ENCODE measurements at places on chromosomes 5 and 9.

GRCh38 chr5:149632311-149633251, 51.3 kb downstream of the ARHGEF37 start:
- DNase-seq: no peak

DNA sequence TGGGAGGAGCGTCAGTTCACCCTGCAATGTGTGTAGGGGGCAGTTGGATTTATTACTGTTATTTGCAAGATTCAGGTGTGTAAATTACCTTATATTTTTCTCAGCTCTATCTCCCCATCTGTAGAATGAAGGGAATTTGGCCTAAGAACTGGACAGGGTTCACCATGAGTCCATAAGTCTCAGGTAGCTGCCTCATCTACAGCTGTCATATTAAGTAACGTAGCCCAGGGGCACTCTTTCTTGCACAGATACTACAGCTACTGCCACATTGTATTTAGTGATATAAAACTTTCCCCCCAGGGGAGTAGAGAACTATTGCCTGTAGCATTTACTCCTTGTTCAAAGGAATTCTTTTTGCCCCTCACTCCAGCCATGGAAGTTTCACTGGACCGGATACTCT, 301.4 kb upstream of the ZNF608 start:
- no peak for DNase-seq

DNA sequence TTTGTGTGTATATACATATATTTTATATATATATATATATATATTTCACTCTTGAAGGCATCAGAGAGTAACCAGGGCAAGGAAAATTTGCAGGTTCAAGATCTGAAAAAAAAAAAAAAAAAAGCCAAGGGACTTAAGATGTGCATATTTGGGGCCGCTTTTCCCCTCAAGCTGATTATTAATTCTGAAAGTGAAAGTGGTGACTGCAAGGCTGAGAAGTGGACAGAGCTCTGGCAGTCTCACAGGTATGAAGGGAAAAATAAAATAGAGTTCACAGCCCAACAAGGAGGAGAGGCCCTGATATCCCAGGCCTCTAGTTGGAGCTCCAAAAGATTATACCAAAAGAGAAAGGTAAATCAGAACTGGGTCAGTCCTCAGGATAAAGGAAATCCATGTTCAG, 234.4 kb upstream of the GAS1 start:
- no peak for DNase-seq

DNA sequence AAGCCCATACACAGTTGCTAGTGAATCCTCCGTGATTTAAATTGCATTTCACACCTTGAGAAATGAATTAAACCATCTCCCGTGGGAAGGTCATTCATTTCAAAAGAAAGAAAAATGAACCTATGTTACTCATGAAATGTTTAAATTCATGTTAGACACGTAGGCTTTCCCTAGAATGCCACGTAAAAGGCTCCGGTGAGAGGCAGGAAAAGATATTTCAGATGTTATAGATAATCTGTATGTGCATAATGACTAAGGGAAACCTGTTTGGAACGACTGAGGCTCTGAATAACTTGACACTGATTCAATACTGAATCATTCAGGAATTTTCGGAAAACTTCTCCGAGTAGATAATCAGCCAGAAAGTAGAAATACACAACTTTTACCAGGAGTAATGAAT, 134.3 kb upstream of the ICE1 start:
- DNase-seq: no peak

- peak; percentile 61 for DNase-seq
Measured at GRCh38 chr5:66306844-66307315, 162.8 kb downstream of the SREK1 start.
